ENCODE measurements at places on chromosomes 5 and 9.
A peak's percentile ranks its signal among the peaks of the same experiment; 100 is the strongest.

- peak; percentile 50 for DNase-seq
Measured at GRCh38 chr5:153974131-153974812, 64.4 kb downstream of the FAM114A2 start.

GRCh38 chr5:39816156-39816845, 391.5 kb upstream of the DAB2 start:
- DNase-seq: no peak

GRCh38 chr5:168590666-168591065, 11.5 kb upstream of the PANK3 start:
- DNase-seq: no peak

DNA sequence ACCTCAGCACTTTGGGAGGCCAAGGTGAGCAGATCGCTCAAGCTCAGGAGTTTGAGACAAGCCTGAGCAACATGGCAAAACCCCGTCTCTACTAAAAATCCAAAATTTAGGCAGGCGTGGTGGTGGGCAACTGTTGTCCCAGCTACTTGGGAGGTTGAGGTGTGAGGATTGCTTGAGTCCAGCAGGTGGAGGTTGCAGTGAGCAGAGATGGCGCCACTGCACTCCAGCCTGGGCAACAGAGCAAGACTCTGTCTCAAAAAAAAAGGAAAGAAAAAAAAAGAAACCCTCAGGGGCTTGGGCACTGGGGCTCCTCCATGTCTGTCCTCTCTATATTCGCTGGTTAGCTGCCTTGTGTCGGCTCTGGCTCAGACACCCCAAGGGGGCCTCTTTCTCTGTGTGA, 10.9 kb upstream of the PPP2CA start:
- DNase-seq: no peak

GRCh38 chr9:13970018-13970417, 343.9 kb downstream of the NFIB start:
- no peak for DNase-seq

GRCh38 chr5:166535641-166536040, 1755.8 kb upstream of the WWC1 start:
- no peak for DNase-seq

GRCh38 chr9:120915854-120916470, 10.6 kb downstream of the TRAF1 start:
- DNase-seq: peak; percentile 43

- DNase-seq: no peak
Measured at GRCh38 chr5:102511666-102512065, 12.9 kb upstream of the SLCO6A1 start.

DNA sequence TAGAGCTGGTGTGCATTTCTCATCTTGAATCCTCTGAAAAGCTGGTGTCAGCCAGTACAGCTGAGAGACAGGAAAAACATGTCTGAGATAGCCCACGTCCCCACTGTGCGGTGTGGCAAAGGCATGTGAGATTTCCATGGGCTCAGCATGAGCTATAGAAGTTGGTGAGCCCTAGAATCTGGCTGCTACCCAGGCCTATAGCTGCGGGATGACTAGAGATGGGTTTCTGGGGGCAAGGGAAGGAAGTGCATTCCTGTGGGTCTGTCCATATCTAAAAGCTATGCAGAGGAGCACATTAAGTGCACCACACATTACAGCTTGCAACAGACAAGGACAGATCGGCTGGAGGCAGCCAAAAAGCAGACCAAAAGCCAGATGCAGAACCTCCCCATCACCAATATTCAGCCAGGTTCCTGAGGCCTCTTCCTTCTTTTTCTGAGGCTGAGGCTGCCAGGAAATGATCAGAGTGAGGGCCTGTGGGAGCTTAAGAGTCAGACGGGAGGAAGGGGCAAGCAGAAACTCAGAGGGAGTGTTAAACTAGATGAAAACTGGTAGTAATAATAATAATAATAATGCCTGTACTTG, 55.8 kb upstream of the RANBP3L start:
- no peak for DNase-seq

DNA sequence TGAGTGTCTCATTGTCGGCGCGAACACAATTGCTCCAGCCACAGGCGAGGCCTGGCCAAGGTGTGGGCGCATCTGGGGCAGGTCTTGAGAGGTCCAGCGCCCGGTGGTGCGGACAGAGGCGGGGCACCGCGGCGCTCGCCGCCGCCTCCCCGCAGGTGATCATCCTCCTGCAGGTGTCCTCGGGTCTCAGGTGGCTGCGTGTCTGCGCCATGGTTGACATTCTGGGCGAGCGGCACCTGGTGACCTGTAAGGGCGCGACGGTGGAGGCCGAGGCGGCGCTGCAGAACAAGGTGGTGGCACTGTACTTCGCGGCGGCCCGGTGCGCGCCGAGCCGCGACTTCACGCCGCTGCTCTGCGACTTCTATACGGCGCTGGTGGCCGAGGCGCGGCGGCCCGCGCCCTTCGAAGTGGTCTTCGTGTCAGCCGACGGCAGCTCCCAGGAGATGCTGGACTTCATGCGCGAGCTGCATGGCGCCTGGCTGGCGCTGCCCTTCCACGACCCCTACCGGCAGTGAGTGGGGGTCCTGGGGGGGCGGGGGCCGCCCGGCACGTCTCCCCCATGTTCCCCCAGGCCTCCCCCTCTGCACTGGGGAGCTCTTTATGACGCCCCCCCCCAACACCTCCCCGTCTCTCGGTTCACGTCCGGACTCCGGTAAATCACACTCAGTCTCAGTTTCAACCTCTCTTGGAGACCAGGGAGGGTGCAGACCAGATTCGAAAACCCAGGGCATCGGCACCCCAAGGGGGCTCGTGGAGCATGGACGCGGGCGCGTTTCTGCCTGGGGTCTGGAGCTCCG, 446 bp downstream of the NXNL2 start:
- DNase-seq: peak; percentile 32

- DNase-seq: no peak
Measured at GRCh38 chr5:119382169-119382568, 26.4 kb downstream of the TNFAIP8 start.

DNA sequence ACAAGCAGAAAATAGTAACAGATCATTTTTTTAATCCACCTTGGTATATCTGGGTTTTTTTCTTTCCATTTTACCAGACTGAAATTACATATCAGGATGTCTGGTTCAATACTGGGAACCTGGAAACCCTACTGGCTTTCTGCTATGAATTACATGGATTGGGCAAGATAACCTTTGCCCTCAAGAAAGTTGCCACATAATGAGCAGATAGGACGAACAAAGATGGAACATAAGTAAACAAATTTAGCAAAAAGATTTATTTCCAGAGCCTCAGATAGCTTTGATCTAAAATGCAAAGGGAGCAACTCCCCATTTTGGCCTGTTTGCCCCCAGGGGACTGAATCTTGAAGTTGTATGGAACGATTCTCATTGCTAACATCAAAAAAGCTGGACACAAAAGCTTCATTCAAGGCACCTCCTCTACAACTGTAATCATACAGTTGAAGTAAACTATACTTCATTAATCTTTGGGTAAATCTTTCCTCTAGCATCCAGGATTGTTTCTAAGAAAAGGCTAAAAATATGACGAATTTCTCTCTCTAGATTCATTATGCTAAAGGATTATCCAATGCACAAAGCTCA, 131.6 kb upstream of the PTGER4 start:
- DNase-seq: no peak

DNA sequence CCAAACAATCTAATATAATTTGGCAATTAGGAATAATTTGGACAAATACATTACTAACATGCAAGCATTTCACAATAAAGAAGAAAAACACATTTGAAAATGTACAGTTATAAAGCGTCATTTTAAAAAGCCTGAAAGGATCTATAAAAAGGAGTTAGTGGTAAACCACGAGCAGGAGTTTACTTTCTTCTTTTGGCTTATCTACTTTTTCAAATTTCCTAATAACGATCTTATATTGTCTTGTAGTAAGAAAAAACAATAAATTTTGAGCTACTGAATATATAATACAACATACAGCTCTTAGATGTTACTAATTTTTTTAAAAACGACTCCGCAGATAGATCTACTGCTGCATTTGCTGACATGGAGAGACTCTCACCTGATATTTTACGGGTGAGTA, 79.9 kb downstream of the SMIM23 start:
- DNase-seq: no peak

- peak; percentile 55 for DNase-seq
Measured at GRCh38 chr9:98851730-98852459, 44.4 kb downstream of the GALNT12 start.

- DNase-seq: no peak
Measured at GRCh38 chr5:158409507-158409906, 550.6 kb upstream of the CLINT1 start.

DNA sequence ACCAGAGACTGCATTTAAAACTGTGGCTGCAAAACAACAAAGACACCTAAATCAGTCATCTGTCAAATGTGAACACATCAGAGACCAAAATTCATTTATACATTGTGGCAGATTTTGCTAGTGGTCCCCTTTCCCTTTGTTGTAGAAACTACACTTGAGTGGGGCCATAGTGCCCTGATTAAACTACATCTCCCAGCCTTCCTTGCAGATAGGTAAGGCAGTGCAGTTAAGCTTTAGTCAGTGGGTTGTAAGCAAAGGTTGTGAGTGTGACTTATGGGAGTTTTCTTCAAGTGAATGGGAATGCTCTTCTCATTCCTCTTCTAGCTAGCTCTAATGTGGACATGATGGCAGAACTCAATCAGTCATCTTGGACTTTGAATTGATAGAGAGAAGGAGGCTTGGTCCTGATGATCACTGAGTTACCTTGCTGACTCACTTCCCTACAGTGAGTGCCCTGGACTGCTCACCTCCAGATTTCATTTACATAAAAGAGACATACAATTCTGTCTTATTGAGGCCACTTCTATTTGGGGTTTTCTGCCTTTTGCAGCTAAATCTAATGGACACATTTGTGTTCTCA, 35.2 kb upstream of the SPARC start:
- DNase-seq: no peak

GRCh38 chr5:91127456-91128081, 255.5 kb downstream of the ARRDC3 start:
- DNase-seq: no peak

GRCh38 chr5:115648056-115648455, 22.2 kb upstream of the TMED7 start:
- DNase-seq: no peak

- DNase-seq: no peak
Measured at GRCh38 chr5:56985936-56986625, 34.2 kb upstream of the MIER3 start.

- peak; percentile 86 for DNase-seq
Measured at GRCh38 chr5:132272311-132273210, 15.1 kb downstream of the PDLIM4 start.

DNA sequence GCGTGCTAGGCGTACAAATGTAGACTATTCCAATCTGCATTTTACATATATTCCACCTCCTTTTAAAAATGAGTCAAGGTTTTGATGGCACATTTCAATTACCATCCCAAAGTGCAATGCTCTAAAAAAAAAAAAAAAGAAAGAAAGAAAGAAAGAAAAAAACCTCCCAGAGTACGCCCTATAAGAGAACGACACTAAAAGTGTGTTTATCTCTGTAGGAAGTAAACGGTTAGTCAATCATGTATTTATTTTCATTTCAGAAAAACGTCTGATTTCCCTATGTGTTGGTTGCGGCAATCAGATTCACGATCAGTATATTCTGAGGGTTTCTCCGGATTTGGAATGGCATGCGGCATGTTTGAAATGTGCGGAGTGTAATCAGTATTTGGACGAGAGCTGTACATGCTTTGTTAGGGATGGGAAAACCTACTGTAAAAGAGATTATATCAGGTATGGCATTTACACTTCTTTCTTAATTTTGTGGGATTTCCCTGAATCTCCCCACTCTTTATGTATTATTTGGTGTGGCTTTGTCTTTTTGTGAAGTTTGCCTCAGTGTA, 1.1 kb downstream of the ISL1 start:
- DNase-seq: no peak

DNA sequence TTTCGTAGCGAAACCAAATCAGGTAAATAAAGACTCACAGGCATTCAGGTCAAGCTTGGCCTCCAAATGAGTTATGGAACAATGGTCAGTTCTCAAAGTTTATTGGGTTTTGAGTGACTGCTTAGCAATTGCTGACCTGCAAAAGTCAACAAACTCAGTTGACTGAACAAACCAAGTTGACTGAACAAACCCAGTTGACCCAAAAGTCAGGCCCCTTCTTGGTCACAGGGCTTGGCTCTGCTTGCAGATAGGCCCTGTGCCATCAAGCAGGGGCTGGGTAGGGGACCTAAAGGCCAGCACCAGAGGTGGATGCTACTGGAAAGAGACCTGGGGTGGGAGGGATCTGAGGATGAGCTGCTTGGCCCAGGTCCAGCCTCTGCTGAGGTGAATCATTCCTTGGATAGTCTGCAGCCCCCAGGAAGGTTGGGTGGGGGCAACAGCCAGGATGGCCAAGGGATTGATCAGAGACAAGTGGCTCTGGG, 64.6 kb downstream of the GADD45G start:
- no peak for DNase-seq

GRCh38 chr5:73654819-73655318, 28.9 kb downstream of the ARHGEF28 start:
- DNase-seq: no peak

DNA sequence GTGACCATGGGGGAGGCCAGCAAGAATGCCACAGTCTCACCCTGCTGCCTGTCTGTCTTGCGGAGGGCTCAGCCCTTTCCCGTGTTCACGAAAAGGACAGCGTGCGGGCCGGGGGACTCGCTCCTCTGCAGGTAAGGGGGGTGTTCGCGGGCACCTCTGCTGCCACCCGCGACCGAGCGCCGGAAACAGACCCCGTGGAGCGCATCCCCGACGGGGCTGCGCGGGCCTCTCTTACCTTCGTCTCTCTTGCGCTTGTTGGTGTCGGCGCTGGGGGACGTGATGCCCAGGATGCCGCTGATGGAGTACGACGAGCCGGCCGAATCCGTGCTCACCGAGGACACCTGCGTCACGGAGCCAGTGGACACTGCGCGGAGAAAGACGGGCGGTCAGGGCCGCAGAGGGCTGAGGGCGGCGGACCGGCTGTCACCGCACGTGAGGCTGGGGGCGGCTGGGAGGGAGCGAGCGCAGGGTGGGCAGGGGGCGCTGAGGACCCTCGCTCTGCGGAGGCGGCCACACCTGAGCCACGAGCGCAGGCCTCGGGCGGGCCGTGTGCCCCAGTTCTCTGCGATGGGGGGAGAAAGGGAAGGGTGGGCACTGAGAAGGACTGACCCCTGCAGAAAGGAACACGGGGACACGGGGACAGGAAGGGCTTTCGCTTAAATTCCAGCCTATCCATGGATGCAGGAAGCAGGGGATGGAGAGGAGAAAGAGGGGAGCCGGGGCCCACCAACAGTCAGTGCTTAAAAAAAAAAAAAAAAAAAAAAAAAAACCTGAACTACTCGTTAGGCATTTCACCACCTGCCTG, 31.5 kb downstream of the PAX5 start:
- no peak for DNase-seq

- no peak for DNase-seq
Measured at GRCh38 chr5:65292196-65292595, 189.5 kb downstream of the ADAMTS6 start.

- DNase-seq: no peak
Measured at GRCh38 chr9:84271921-84272556, 68.5 kb downstream of the SLC28A3 start.
